ENCODE measurements at places on chromosomes 4 and X.

DNA sequence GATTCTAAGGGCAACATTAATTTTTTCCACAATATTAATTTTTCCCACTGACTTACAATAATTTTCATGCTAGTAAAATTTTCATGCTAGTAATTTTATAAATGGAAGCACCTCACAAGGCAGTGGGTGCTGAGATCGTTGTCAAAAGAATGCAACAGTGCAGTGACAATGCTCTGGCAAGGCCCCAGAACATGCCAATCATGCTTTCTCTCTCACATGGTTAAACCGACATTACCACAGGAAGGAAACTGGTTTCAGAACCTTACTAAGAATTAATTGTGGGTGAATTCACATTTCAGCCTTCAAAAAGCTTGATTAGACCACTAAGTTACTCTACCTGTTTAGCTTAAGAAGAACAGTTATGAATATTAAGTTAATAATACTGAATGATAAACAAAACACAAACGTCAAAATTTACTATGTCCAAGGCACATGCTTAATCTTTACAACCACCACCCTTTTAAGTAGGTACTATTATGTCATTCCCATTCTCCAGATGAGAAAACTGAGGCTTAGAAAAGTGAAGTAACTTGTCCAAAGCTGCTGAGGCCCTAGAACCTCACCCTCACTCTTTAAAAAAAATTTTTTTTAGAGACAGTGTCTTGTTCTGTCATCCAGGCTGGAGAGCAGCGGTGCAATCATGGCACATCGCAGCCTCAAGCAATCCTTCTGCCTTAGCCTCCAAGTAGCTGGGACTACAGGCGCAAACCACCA lies 10.0 kb upstream of the OPHN1 start:
- no peak for DNase-seq

DNA sequence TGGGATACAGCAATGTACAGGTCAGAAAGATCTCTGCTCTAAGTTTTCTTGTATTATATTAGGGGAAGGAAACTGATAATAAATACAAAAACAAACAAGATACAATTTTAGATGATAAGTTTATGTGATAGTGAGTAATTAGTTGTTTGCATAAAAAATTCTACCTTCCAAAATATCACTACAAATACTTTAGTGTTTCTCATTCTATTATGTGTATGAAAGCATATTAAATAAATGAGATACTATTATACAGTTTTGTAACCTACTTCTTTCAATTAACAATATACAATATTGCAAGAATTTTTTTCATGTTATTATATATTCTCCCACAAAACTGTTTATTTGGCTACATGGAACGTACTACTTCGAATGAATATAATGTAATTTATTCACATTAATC lies 4.2 kb upstream of the FGF2 start:
- no peak for DNase-seq

GRCh38 chr4:16351161-16351560 lies 124.9 kb upstream of the TAPT1 start:
- no peak for DNase-seq

DNA sequence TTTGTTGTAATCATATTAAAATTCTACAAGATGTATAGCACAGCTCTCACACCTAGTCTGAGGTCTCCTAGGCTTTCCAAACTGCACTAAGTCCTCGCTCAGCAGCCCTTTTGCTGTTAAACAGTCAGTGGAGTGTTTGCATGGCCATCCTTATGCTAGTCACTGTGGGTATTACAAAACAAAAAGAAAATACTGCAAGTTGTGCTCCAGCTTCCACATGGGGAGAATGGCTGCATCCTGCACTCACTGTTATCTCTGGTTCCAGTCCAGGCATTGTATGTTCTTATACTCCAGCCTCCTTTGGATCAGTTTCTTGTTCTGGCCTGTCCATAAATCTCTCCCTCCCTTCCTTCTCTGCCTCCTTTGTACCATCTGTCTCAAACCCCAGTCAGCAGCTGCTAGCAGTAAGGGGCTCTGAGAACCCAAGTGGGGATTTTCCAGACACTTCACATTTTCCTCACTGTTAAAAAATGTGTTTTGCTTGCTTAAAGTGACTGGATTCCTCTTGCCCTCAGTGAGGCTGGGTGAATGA lies 38.5 kb upstream of the BMP15 start:
- DNase-seq = no peak
